ENCODE measurements at places on chromosomes 3 and 15. TPM values are rescaled to one million over a fixed set of nuclear protein-coding genes. Genes with fewer than 3 reads are reported as not detected.

The IQCH gene
- 0.67 TPM for polyA plus RNA-seq

The DZIP1L gene
- 5.5 TPM for polyA plus RNA-seq

The LRRIQ4 gene
- 0.16 TPM for polyA plus RNA-seq

The NPHP3 gene
- 42.2 TPM for polyA plus RNA-seq

The SIDT1 gene
- 1.6 TPM for polyA plus RNA-seq

The CAPN7 gene
- polyA plus RNA-seq: 14.4 TPM

The GP5 gene
- not detected for polyA plus RNA-seq

The TBC1D21 gene
- not detected for polyA plus RNA-seq

The SLC24A5 gene
- not detected for polyA plus RNA-seq

The CHRD gene
- polyA plus RNA-seq: 41.2 TPM

The SLC38A3 gene
- 0.05 TPM for polyA plus RNA-seq

The AMOTL2 gene
- 15.4 TPM for polyA plus RNA-seq

The CTDSPL gene
- polyA plus RNA-seq: 6.4 TPM

The CYP19A1 gene
- 21.6 TPM for polyA plus RNA-seq

The USP4 gene
- polyA plus RNA-seq: 41.4 TPM

The CA12 gene
- polyA plus RNA-seq: 0.08 TPM

The C3orf70 gene
- polyA plus RNA-seq: 0.77 TPM

The C15orf62 gene
- polyA plus RNA-seq: 0.07 TPM

The EOGT gene
- 43.7 TPM for polyA plus RNA-seq
